CD4-positive, alpha-beta T cell treated with Interferon alpha-2 for 1 hour (primary cell): ENCODE measurements at places on chromosomes 4 and X.
A peak's percentile ranks its signal among the peaks of the same experiment; 100 is the strongest.

DNA sequence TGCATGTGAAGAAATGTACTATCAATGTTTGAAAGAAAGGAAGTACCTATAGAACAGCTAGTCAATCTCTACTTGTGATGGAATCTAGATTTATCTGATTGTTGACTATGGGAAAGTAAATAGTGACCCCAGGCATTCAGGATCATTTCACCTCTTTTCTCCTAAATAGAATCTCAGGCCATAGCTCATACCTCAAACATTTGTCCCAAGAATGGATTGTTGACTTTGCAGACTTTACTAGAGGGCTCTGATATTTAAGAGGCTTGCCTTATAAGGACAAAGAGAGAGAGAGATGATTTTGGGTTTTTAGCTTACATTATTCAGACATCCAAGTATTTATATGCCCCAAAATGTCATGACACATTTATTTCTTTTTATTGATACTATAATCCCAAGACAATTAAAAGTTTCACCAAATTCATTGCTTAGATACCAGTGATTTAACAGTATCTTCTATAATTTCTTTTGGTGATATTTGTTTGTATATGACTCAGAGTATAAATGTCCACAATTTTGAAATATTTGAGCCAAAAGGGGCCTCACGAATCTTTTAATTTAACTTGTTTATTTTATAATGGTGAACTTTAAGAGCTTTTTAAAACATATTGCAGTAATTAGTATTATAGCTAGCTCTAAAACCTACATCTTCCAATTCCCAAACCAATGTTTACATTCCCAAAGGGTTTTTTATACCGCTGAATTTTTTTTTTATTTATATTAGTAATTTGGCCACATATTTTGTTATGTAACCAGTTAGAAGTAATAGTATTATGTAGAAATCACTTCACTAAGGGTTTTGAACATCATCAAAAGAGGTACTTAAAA lies 614.1 kb downstream of the PCDH7 start:
- no peak for DNase-seq

DNA sequence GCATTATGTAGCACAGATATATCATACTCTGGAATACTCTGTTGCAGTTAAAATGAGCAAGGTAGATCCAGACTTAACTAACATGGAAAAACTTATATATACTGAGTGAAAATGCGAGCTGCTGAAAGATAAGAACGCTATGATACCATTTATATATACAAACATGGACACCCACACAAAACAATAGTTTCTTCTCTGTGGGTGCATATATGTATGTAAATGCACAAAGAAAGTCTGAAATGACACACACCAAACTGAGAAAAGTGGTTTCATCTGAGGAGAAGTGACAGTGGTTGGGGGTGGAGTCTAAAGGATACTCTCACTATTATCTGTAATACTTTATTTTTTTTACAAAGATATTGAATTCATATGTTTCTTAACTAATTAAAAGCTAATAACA lies 12.2 kb upstream of the FGF2 start:
- DNase-seq, result no peak

GRCh38 chrX:35858361-35858760 lies 60.2 kb downstream of the MAGEB16 start:
- DNase-seq, result no peak

DNA sequence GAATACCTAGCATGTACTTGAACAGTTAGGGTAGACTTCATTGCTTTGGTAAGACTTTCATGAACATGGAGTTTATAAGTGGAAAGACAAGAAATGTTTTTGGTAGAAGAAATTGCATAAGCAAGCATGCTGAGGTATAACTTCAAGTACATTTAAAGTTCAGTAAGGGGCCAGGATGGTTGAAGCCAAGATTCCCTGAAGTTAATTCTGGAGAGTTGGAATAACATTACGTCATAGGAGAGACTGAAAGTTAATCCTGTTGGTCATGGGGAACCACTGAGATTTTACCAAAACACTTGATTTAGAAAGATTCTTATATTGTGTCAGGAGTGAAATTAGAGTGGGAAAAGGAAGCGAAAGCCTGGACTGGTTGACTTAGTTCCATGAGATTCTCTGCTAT lies 767.5 kb upstream of the MAGEB2 start:
- DNase-seq, result no peak

GRCh38 chrX:20681683-20682082 lies 415.0 kb upstream of the RPS6KA3 start:
- DNase-seq, result no peak

GRCh38 chr4:150160473-150160872 lies 82.2 kb downstream of the DCLK2 start:
- DNase-seq, result no peak

DNA sequence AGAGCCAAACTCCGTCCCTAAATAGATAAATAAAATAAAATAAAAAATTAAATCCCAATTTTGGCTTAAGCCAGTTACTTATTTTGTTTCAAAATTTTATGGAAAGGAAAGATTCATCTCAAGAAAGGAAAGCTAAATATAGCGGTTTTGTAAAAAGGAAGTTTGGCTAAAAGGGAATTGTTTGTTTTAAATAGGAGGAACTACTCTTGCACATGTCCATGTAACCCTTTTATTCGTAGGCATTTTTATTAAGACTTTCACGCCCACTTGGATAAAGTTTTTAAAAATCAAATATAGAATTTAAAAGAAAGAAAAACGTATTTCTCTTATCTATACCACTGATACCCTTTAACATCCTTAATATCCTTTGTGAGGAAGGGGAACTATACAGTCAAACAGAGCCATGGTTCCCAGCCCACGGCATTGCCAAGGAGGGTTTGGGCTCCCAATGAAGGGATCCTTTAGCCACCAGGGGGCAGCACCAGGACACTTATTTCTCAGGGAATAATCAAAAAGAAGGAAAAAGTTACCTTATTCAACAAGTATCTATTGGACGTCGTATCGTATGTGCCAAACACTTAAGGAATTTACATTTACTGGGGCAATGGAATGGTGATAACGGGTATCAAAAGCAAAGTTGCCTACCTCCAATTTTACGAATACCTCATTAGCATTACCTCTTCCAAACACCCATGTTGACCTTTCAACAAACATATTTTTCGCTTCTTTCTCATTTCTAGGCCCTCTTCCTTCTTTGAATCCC lies 27.7 kb downstream of the CDKN2AIP start:
- peak; percentile 77 for DNase-seq

DNA sequence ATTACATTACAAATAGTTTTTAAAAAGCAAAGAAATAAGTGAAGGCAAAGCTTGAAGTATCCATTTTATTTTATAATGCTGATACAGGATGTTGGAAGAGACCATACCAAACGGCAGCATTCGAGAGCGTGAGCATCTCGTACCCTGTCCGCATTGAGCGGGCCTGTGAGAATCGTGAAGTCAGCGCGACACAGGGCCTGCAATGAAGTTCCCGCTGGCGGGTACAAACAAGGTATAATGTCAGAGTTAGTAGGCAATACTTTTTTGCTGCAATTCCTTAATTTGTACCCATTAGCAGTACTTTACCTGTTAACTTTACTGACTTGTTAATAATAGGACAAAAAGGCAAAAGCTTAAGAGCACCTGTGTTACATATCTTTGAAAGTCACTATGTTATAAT lies 19.0 kb downstream of the HNRNPD start:
- no peak for DNase-seq

DNA sequence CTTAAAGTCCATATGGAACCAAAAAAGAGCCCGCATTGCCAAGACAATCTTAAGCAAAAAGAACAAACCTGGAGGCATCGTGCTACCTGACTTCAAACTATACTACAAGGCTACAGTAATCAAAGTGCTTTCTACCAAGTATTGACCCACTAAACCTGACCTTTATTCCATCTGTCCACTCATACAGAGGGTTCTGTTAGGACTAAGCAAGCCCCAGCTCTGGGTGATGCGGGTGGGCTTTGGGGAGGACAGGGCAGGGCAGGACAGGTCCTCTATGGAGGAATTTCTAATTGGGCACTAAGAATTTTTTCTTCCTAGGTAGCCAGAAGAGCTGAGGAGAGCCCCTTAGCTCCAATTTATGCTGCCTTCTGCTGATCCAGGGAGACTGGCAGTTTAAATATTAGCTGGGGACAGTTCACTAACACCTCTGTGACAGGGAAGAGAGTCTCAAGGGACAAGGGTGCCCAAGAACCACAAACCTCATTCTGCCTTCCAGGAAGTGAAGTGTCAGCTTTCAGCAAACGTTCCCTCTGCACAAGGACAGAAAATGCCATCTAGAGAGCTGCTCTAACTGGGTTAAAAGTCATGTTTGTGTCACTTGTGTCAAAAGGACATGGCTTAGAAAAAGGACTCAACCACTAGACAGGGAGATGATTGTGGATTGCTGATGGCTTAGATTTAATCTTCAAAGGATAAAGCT lies 143.2 kb downstream of the KIT start:
- DNase-seq, result peak; percentile 9

DNA sequence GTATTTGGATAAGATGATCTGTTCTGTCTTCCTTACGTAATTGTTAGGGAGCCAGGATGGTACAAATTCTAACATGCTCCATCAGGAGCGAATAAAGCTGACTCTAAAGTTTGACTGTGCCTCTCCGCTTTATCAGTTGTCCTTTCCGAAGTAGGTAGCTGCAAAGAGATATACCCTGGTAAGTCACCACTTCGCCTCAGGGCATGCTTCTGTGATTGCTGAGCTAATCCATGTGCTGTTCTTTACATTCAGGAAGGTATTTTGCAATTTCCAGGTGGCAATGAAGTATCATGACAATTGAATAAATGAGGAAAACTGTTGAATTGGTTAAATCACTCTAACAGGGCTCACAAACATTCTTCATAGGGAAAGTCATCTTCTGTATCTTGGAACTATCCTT lies 38.9 kb downstream of the KIT start:
- DNase-seq, result no peak

DNA sequence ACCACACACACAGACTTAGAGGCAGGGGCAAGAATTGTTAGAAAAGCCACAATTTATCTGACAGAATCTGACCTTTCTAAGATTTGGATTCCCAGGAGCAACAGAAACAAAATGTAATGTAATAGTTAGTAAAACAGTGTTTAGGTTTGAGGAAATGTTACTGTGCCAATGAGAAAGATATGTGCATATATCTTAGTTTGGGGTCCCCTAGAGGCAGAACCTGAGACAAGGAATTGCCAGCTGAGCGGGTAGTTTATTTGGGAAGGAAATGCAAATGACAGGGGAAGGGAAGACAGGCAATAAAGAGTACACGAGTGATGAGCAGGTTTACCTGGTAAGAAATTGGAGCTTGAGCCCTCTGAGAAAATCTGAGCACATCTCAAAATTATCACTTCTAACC lies 31.3 kb upstream of the DDX53 start:
- DNase-seq, result no peak

DNA sequence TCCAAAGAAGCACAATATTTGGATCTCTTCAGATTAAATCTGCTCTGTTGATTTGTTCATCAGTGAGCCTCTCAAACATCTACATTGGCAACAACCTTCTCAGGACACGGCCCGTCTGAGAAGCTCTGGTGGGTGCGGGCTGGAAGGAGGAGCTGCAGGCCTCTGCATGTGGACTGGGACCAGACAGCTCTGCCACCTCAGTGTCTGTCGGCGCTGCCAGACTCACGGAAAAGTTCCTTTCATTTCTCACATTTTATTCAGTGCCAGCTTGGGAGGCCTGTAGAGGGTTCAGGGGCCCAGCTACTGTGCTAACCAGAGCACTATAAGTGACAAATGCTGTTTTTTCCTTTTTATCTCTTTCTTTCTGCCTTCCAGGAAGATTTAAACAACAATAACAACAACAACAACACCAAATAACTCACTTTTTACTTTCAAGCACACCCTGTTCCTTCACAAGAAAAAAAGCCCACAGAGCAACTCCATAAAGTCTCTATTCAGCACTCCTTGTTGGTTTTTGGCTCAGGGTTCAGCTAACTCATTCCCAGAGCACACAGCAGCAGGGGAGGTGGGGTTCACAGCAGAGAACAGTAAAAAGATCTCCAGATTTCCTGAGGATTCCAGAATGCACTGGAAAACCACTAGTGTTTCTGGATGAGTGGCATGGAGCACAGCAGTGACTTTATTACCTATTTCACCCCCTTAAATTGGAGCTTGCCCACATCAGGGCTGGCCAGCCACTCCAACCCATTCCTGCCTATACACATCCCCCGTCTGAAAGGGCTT lies 23.2 kb upstream of the HOPX start:
- no peak for DNase-seq

DNA sequence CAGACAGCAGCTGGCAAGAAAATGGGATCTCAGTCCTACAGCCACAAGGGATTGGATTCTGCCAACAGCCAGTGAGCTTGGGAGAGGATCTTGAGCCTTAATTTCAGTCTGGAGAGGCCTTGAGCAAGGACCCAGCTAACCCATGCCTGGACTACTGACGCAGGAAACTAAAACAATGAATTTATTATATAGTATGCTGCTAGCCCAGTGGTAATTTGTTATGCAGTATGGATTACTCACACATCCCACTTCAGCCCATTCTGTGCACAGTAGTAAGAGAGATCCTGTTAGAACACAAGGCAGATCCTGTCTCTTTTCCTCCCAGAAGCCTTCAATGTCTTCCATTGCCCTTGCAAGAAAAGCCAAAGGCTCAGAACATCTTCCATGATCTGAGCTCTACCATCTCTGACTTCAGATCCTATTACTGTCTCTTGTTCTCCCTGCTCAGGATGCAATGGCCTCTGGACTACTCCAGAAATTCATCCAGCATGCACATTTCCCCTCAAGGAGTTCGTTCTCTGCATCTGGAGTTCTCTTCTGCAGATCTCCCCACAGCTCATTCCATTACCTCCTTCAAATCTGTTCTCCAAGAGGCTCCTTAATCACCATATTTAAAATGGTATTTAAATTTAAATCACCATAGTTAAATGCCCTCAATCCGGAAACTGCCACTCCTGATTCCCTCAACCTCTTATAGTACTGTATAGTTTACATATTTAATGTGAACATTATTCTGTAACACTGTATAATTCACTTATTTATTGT lies 27.6 kb downstream of the SMIM20 start:
- DNase-seq, result no peak

- no peak for DNase-seq
These were observed 435.6 kb downstream of the TMA16 start for GRCh38 chr4:163930086-163930485.

- no peak for DNase-seq
These were observed 2141.7 kb upstream of the TENM3 start for GRCh38 chr4:180101348-180102083.

GRCh38 chr4:86055898-86056297 lies 304.0 kb downstream of the MAPK10 start:
- no peak for DNase-seq

- DNase-seq, result peak; percentile 22
These were observed 104.7 kb upstream of the BCOR start for GRCh38 chrX:40202456-40202855.

- DNase-seq, result no peak
These were observed 298.7 kb upstream of the EPHA5 start for GRCh38 chr4:65968831-65969558.

GRCh38 chr4:118035309-118035708 lies 1.0 kb downstream of the NDST3 start:
- DNase-seq, result no peak

GRCh38 chrX:133908223-133908955 lies 77.0 kb downstream of the GPC3 start:
- no peak for DNase-seq

- no peak for DNase-seq
These were observed 591.0 kb downstream of the ANKRD50 start for GRCh38 chr4:124121461-124121971.

GRCh38 chr4:89119166-89119565 lies 7.8 kb downstream of the TIGD2 start:
- DNase-seq, result no peak
